Mesenteric fat pad (tissue), 1 donor: ENCODE measurements at places on chromosomes 12 and 14. TPM values are rescaled to one million over a fixed set of nuclear protein-coding genes. Genes with fewer than 3 reads are reported as not detected.

DNA sequence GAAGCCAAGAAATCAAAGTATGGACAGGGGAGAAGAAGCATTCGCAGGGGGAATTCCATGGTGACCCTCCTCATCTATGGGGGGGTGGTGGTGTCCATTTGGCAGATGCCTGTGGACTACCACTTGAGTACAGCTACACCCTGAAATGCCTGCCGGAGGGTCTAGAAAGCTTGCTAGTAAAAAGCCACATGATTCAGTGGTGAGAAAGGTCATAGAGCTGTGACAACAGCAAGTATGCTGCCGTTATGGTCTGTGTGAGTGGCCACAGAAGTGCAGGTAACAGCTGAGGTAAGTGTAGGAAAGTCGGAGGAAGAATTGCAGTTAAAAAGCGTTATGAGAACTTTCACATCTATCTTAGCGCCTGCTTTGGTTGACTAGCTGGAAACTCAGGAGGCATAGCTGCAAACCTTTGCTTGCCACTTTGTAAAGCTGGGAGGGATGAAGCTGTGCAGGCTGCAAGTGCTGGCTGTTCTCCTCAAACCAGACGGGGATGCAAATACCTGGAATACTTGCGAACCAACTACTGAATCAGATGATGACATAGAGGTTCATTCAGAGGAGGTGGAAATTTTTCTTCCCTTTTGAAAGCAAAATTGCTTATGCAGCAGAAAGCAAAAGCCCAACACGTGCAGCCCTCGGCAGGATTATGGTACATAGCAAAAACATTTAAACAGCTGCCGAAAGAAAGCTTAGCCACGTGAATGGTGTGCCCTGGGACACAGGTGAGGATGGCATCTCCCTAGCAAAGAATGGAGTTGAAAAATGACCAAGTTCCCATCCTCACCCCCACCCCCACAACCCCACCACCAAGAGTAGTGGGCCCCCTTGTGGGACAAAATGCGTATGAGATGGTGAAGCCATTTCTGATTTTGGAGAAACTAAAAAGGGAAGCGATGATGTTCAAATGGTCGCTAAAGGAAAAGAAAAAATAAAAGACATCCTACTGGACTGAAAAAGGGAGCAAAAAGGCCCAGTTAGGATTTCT, 287.0 kb downstream of the RERGL start:
- DNase-seq = no peak

- DNase-seq = no peak
These were observed 445.4 kb downstream of the BCL11B start for GRCh38 chr14:98826618-98827017.

Gene KLRC2
- not detected for total RNA-seq

- no peak for DNase-seq
These were observed 3.1 kb downstream of the ADCY4 start for GRCh38 chr14:24331731-24332267.

DNA sequence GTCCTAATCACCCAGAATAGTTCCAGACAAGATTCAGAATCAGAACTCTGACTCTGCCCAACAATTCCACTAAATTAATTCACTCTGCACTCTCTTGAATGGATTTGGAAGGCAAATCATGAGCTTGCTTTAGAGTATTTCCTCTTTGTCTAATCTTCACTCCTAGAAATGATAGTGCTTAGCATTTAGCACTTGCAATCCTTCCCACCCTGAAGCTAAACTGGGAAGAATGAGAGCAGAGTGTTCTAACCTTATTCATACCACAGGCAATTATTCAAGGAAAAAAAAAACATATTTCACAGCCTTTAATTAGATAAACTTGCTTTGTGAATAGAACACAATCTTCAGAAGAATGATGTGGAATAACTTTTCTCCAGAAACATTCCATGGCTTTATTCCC, 264.6 kb downstream of the PAWR start:
- no peak for DNase-seq

GRCh38 chr12:52280319-52280795, 5.9 kb downstream of the KRT86 start:
- DNase-seq = peak; percentile 74
